CD4-positive, CD25-positive, alpha-beta regulatory T cell (primary cell): ENCODE measurements at places on chromosomes 7 and 10.

- no peaks in the 10 kb centered on the region for H3K36me3 ChIP-seq
- no peak overlapping the region for H3K27ac ChIP-seq
- H3K4me3 ChIP-seq, result no peak overlapping the region
- no peak for DNase-seq
- no peaks in the 10 kb centered on the region for H3K4me1 ChIP-seq
- H3K27me3 ChIP-seq, result no peaks in the 10 kb centered on the region
Measured at GRCh38 chr7:38294926-38295325, 21.5 kb upstream of the TARP start.

DNA sequence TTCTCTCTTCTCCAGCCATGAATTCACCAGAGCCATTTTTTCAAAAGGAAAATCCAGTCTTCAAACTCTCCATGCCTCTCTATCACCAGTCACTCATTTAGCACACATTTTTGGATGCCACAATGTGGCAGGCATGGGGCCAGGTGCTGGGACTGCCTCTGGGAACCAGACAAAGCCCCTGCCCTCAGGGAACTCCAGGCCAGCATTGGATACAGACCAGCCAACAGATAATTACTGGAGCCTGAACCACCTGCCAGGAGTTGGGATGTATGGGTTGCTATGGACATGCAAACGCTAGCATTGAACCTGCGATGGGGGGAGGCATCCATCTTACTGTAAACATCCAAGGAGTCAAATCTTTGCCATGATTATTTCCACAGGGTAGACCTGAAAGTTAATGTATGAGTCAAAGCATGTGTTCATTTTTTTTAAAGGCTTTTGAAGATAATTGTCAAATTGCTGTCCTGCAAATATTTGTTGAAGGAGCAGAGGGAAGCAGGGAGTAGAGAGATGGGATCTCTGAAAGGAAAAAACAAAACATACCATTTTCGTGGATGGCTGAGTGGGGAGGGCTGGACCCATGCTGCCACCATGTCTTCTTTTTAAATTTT, 43.2 kb downstream of the SRRM3 start:
- no peaks in the 10 kb centered on the region for H3K4me1 ChIP-seq
- DNase-seq, result no peak
- H3K4me3 ChIP-seq, result no peak overlapping the region
- no peak overlapping the region for H3K27ac ChIP-seq
- no peaks in the 10 kb centered on the region for H3K36me3 ChIP-seq
- no peaks in the 10 kb centered on the region for H3K27me3 ChIP-seq

GRCh38 chr10:101774589-101775272, 1.2 kb downstream of the FGF8 start:
- no peak overlapping the region for H3K27ac ChIP-seq
- no peak overlapping the region for H3K4me3 ChIP-seq
- H3K27me3 ChIP-seq, result peaks cover 21% of the 10 kb centered on the region

- H3K4me1 ChIP-seq, result peaks cover 1% of the 10 kb centered on the region
- peak; percentile 81 for DNase-seq
- H3K27ac ChIP-seq, result peak overlapping the region; percentile 74
- peaks cover 3% of the 10 kb centered on the region for H3K27me3 ChIP-seq
- H3K4me3 ChIP-seq, result peak overlapping the region; percentile 58
- no peaks in the 10 kb centered on the region for H3K36me3 ChIP-seq
Measured at GRCh38 chr10:27252267-27253000, 11.8 kb upstream of the ACBD5 start.

GRCh38 chr7:129664029-129665012, 52.8 kb downstream of the NRF1 start:
- no peak overlapping the region for H3K4me3 ChIP-seq
- peaks cover 36% of the 10 kb centered on the region for H3K36me3 ChIP-seq
- H3K4me1 ChIP-seq, result no peaks in the 10 kb centered on the region
- no peaks in the 10 kb centered on the region for H3K27me3 ChIP-seq
- DNase-seq, result peak; percentile 8
- no peak overlapping the region for H3K27ac ChIP-seq

DNA sequence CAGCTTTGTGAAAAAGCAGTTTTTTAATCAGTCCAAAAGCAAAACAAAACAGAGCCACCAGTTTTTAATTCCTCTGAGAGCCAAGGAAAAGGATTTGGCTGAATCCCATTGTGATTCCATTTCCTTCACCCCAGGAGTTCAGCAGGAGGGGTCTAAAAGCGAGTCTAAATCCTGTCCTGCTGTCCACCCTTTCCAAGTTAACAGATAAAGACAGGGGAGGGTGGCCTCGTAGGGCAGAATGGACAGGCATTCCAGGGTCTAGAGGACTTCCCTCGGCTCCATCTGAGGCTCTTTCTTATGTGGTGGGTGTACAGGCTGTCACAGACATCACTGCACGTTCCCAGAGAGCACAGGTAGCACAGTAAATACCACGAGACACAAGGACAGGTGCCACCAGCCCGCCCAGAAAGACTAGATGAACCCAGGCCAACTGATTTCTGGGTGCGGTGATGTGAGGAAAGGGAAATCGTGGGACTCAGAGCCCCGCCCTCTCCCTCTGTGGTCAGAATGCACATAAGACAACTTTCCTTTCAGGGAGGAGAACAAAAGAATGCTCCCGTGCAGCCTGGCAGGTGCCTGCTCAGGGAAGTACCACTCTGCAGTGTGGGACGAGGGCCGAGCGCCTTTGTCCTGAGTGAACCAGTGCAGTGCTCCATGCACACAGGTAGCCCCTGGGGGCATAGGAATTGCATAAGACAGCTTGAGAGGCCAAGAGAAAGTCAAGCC, 119.7 kb downstream of the ABLIM1 start:
- H3K4me1 ChIP-seq, result peaks cover 57% of the 10 kb centered on the region
- peak overlapping the region; percentile 35 for H3K4me3 ChIP-seq
- DNase-seq, result peak; percentile 38
- H3K36me3 ChIP-seq, result no peaks in the 10 kb centered on the region
- H3K27ac ChIP-seq, result peak overlapping the region; percentile 56

DNA sequence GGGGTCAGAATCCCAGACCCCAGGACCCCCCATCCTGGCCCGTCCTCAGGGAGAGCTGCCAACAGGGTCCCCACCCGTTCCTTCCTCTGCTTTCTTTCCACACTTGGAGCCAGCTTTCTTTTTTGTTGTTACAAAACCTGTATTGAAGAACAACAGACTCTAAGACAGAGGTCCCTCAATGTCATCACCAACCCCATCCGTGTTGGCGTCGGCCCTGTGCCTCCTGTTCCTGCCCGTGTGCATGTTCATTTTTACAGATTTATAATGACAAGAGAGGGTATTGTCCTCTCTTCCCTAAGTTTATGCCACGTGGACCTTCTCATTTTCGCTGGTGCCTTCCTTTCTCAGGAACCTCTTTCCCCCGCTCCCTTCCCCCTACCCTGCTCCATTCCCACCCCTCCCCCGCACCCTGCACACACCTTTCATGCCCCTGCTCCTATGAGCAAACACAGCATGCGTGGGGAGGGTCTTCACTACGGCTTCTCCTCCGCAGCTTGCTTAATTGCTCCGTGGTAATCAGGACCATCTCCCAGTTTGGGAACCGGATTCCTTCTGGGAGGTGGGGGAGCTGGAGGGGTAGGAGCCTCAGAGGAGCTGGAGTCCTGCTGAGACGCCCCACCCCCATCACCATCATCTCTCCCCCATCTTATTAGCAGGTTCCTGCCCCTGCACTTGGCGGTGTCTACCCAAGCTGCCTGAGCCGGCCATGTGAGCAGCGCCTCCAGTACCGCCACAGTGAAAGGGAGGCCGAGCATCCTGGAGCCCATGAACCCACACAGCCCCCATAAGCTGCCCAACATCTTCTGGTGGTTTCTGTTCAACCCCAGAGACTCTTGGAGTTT, 88.0 kb upstream of the INSIG1 start:
- no peak overlapping the region for H3K4me3 ChIP-seq
- DNase-seq, result no peak
- no peak overlapping the region for H3K27ac ChIP-seq
- H3K4me1 ChIP-seq, result peaks cover 16% of the 10 kb centered on the region
- no peaks in the 10 kb centered on the region for H3K27me3 ChIP-seq

- no peaks in the 10 kb centered on the region for H3K27me3 ChIP-seq
- no peaks in the 10 kb centered on the region for H3K4me1 ChIP-seq
- no peak overlapping the region for H3K4me3 ChIP-seq
- no peak for DNase-seq
- no peaks in the 10 kb centered on the region for H3K36me3 ChIP-seq
- no peak overlapping the region for H3K27ac ChIP-seq
Measured at GRCh38 chr10:85459906-85460305, 906.7 kb downstream of the GRID1 start.

- H3K36me3 ChIP-seq, result no peaks in the 10 kb centered on the region
- H3K27me3 ChIP-seq, result no peaks in the 10 kb centered on the region
- no peak overlapping the region for H3K4me3 ChIP-seq
- H3K4me1 ChIP-seq, result no peaks in the 10 kb centered on the region
- H3K27ac ChIP-seq, result no peak overlapping the region
Measured at GRCh38 chr7:47556511-47557180, 25.3 kb downstream of the TNS3 start.

DNA sequence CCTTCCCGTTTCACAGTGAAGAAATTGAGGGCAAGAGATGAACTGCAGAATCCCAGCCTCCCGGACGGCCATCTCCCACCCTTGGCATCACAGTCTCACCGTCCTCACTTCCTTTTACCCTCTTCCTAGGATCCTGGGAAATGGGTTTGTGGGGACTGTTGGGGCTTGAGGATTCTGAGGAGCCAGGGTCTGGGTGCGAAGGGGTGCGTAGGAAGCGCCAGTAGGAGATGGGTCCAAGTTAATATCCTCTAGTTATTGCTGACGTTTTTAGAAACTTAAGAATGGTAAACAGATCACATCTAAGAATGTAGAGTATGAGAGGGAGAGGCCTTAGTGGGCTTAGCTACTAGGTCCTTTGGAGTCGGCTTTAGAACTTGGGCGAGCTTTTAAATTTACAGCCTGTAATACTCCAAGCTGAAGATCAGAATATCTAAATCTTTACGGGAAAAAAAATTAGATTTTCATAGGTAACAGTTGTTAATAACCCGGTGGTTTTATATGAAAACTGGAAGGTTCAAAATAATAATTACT, 696 bp downstream of the MALSU1 start:
- H3K4me1 ChIP-seq, result peaks cover 44% of the 10 kb centered on the region
- H3K36me3 ChIP-seq, result peaks cover 10% of the 10 kb centered on the region
- peak overlapping the region; percentile 90 for H3K4me3 ChIP-seq

GRCh38 chr10:3593611-3594010, 191.4 kb downstream of the KLF6 start:
- H3K27me3 ChIP-seq, result peaks cover 2% of the 10 kb centered on the region
- H3K4me3 ChIP-seq, result no peak overlapping the region
- no peak for DNase-seq
- no peaks in the 10 kb centered on the region for H3K36me3 ChIP-seq
- no peak overlapping the region for H3K27ac ChIP-seq

DNA sequence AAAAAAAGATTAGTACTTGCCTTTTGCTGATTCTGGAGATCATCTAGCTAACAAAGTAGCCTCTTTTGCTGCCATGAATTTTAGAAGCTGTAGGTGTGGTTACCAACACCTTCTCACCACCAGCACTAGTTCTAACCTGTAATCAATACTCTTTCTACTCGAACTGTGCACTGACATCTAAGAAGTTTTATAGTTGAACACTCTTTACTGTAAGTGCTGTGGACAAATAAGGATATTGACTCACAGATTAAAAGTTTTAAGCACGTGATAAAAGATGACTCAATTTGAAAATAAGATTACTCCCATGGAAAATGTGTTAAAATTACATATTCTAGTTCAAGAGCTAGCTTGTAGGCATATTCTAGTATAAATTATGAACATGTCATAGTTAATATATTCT, 89.9 kb downstream of the REEP3 start:
- DNase-seq, result no peak
- no peaks in the 10 kb centered on the region for H3K4me1 ChIP-seq
- peaks cover 2% of the 10 kb centered on the region for H3K36me3 ChIP-seq
- no peak overlapping the region for H3K27ac ChIP-seq
- H3K27me3 ChIP-seq, result no peaks in the 10 kb centered on the region
- H3K4me3 ChIP-seq, result no peak overlapping the region

GRCh38 chr7:92717623-92717992, 118.8 kb downstream of the CDK6 start:
- H3K4me1 ChIP-seq, result peaks cover 9% of the 10 kb centered on the region
- peak overlapping the region; percentile 86 for H3K4me3 ChIP-seq
- H3K27me3 ChIP-seq, result no peaks in the 10 kb centered on the region
- no peak for DNase-seq
- H3K27ac ChIP-seq, result no peak overlapping the region

DNA sequence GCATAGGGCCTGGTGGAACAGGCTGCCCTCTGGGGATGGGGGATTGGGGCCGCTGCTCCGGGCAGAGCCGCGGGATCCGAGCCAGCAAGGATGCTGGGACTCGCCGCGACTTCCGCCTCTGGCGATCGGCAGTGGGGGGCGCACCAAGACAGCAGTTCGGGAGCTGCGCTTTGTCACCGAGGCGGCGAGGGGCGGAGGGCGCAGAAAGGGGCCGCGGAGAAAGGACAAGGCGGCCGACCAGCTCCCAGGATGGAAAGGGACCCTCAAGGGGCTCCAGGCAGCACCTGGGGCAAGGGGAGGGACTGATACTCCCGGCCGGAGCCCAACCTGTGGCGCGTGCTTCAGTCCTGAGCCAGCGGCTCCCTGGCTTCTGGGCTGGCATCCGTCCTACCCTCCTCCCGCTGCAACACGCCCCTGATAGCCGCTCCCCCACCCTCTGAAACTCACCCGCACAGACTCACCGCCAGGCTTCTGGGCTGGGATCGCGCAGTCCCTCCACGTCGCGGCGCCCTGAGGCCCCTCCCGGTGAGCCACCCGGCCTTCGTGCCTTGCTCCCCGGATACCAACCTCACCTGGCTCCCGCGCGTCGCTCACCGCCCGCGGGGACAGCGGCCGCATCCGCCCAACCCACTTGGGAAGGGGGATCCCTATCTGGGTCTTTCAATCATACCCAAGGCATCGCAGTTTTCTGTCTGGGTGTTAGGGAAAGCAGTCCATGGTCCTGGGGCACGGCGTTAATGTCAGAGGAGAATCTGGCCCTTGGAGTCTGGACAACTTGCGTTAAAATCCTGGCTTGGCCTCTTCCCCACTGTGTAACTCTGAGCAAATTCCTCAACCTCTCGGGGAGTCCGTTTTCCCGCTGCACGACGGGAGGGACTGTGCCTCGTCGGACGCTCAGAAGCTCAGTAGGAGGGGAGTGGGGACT, 7.0 kb upstream of the EVX1 start:
- no peak overlapping the region for H3K27ac ChIP-seq
- no peak for DNase-seq
- H3K27me3 ChIP-seq, result peaks cover 28% of the 10 kb centered on the region
- H3K4me1 ChIP-seq, result peaks cover 9% of the 10 kb centered on the region
- no peaks in the 10 kb centered on the region for H3K36me3 ChIP-seq

GRCh38 chr7:22578007-22578733, 78.2 kb upstream of the STEAP1B start:
- H3K27ac ChIP-seq, result no peak overlapping the region
- H3K36me3 ChIP-seq, result no peaks in the 10 kb centered on the region
- DNase-seq, result no peak
- no peak overlapping the region for H3K4me3 ChIP-seq

GRCh38 chr10:89382757-89383156, 4.9 kb downstream of the IFIT1B start:
- H3K4me1 ChIP-seq, result no peaks in the 10 kb centered on the region
- H3K27me3 ChIP-seq, result no peaks in the 10 kb centered on the region
- no peak for DNase-seq
- no peak overlapping the region for H3K4me3 ChIP-seq
- H3K27ac ChIP-seq, result no peak overlapping the region
- H3K36me3 ChIP-seq, result no peaks in the 10 kb centered on the region
